Cerebellar nuclear complex (tissue), 1 donor: ENCODE measurements at places on chromosomes 13 and 19.

- no peak for DNase-seq
Observed at GRCh38 chr13:35957241-35957731, 173.9 kb downstream of the DCLK1 start.

DNA sequence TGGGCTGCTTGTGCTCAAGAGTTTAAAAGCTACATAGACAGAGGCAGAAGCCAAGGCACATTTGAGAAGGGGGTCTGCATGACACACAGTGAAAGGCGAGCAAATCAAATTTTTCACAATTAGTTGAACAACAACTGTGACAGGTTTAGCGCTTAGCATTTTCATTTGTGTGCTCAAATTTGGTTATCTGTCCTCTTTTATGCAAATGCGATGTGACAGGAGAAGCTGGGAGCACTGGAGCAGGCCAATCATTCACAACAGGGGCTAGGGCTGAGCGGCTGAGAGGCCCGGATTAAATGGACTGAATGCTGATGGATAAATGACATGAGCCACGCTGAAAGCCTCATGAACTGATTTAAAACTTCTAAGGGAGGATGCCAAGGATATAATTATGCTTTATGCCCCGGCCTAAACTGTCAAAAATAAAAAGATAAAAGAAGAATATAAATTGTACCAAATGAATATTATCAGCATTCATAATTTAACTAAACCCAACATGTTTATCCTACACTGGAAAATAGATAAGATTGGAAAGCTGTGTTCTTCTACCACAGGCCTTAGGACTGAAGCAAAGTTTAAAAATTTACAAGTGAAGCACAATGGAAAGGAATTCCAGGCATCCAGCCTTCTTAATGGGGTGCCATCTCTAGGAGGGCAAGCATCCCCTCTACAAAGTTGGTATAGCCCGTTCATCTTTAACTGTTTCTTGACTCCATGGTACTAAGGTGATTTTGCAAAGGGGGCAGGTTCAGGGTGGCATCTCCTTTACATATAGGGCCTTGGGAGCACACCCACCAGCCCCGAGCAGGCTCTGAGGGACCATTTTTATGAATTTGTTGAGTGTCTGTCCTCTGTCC is 117.9 kb downstream of the RBM26 start:
- no peak for DNase-seq

DNA sequence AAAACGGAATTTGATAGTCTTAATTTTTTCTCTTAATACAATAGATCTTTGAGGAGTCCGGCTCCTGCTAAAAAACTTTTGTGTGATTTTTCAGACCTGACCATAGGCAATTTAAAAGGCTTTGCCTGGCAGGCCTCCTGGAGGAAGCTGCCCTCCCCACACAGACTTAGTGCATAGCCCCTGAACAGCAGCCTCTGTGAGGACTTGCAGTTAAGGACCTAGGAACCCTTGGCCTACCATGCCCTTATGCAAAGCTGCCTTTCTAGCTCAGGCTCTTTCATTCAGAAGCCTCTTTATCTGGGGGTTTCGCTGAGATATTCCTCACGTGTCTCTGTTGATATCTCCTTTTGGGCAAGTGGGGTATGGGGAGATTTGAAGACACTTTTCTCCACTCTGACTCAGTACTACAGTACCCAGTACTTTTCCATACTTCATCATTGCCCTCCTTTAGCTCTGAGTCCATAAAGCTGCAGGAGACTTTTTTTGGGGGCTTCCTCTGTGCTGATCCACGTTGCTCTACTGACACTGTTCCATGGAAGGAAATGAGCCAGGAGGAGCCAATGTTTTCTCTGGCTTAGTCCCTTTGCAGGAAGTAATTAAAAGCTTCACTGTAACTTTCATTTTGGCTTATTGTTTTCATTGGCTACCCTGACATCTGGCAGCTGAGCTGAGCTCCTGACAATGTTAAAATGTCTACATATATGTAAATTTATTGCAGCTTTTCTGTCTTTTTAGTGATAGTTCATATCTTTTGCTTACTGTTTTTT is 283.1 kb downstream of the TDRD3 start:
- no peak for DNase-seq

DNA sequence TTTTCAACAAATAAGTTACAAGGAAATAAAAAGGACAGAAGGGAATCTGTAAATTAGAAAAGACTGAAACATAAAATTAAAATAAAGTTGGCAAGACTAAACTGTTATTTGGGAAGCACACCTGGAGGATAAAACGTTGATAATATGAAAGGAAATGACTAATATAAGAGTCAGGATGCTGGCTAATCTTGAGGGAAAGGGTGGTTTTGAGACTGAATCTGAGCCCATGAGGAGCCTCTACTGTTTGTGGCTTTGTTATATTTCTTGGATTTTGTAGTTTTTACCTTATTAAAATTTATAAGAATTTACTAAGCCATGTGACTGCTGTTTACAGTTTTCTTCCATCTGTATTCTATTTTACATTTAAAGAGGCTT is 718.0 kb upstream of the SPRY2 start:
- DNase-seq = no peak

GRCh38 chr19:40379446-40380198 is 10.4 kb downstream of the HIPK4 start:
- DNase-seq = no peak

DNA sequence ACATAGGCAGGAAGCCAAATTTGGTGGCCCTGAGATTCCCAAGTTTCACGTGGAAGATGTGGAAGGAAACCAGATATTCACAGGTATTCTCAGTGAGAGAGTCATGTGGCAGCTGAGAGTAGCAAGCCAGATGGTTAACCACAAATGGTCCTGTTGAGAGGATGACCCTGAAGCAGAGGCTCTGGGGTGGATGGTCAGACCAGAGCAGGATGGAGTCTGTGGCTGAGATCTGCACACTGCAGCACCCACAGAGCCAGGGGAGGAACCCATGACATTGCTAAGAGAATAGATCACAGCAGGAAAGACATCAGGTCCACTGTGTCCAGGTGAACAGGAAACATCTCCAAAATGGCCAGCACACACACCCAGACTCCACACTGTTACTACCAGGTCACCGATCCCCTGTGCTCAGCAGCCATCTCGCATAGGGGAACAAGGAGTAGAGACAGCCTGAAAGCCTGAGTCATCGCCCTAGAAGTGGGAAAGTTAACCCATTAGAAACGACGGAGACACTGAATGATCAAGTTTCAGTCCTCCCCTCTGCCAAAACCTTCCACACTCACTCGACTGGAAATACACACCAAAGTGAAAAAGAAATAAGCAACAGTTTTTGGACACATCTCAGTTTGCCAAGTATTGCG is 160.0 kb downstream of the RBM26 start:
- DNase-seq = no peak

GRCh38 chr13:30799356-30799824 is 64.0 kb downstream of the ALOX5AP start:
- DNase-seq = no peak

DNA sequence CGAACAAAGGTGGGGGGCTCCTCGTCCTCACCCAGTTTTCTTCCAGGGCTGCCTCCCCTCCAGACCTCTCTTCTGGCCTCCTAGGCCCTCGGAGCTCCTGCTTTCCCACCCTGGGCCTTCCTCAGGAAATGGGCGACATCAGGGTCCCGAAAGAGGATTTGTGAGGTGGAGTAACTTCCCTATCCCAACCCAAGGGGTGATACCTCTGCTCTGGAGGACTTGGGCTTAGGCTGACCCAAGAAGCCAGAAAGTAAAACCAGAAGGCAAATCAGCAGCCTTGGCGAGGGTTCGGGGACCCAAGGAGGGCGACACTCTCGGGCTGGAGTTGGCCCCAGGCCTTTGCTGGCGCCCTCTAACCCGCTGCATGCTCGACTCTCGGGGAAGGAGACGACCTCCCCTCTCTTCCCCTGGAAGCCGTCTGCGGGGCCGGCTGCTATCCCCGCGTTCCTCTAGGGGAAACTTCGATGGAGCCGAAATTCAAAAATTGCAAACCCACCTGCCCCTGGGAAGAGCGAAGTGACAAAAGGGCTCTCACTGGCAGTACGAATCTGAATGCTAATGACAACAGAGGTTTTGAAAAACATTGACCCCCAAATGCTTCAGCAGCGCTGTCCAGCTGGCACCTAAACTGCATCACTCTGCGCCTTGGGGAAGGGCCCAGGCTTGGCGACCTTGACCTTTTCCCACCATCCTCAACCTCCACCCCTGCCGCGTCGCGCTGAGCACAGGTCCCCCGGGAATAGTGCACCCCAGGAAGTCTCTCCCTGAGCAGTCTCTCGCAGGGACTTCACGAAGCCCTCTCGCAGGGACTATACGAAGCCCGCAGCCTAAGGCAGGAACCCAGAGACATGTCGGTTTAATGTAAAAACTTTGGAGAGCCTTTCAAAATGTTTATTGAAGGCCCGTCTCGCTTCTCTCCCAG is 2.4 kb downstream of the PDX1 start:
- no peak for DNase-seq

DNA sequence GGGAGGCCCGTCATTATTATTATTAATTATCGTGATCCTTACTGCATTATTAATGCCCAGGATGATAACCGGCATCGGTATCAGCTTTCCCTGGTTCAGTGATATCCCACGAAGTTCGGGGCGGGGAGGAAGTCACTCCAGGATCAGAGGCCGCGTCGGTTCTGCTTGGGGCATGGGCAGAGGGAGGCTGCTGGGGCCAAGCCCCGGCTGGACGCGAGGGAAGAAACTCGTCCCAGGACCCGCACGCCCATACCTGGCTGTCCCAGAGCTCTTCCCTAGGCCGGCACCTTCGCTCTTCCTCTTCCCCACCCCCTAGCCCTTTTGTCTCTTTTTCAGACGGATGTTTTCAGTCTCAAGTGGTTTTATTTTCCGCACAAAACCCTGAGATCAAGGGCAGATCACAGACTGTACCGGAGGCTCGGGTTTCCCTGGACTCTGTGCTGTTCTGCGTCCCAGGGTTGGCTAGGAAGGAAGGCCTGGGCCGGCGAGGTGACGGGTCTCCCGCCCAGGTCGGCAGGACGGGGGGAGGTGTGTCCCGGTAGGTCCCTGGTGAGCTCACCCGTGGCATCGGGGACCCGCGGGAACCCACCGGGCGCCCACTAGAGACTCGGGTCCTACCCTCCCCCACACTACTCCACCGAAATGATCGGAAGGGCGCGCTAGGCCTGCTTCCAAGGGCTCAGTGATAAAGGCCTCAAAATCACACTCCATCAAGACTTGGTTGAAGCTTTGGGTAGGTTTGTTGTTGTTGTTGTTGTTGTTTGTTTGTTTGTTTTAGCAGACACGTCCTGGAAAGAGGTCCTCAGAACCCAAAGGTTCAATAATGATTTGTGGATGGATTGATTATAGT is 7.9 kb downstream of the ZIC2 start:
- no peak for DNase-seq

DNA sequence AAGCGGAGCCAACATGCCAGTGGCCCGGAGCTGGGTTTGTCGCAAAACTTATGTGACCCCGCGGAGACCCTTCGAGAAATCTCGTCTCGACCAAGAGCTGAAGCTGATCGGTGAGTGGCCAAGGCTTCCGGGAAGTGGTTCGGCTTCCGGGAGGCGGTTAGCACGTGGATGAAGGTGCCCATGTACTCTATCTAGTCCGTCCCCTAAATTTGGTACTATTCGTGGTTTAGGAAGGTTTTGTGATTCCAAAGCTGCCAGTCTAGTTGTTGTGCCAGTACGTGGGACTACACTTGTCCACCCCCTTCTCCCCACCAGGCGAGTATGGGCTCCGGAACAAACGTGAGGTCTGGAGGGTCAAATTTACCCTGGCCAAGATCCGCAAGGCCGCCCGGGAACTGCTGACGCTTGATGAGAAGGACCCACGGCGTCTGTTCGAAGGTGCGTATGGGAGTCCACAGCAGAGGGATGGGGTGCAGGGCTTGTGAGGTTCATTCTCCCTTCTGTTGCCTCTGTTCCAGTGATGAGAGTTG is 579 bp downstream of the RPS9 start:
- no peak for DNase-seq
